ENCODE measurements at places on chromosomes 16 and 17. TPM values are rescaled to one million over a fixed set of nuclear protein-coding genes. Genes with fewer than 3 reads are reported as not detected.

Gene TPSG1
- polyA plus RNA-seq, result 1.4 TPM

GRCh38 chr17:81909966-81910839, 996 bp downstream of the PCYT2 start:
- no peak for DNase-seq

Gene SCIMP
- 1.2 TPM for polyA plus RNA-seq

DNA sequence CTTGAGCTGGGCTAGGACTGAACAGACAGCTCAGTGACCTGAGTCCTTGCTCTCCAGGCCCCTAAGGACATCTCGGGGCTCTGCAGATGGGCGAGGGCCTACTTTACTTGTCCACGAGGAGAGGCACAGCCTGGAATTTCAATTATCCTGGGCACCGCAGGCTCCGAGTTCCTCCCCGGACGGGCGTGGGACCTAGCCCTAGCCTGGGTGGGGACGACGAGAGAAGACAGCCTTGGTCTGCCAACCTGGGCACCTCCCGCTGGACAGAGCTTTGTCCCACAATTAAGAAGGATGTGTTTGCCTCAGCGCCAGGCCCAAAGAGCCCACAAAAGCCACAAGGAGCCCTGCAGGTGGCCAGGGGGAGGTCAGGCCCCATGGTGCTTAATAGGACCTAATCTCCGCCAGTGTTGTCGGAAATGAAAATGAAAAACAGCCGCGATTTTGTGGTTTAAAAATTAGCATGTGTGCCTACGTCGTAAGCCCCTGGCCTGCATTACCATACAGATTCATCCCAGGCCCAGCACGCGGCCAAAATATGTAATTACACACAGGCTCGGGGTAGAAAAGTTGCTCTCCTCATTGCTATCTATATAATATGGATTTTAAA, 51.4 kb upstream of the LHX1 start:
- no peak for DNase-seq

- DNase-seq, result no peak
Observed at GRCh38 chr17:27413315-27413714, 42.9 kb upstream of the KSR1 start.

Gene RNF222
- polyA plus RNA-seq, result not detected

- no peak for DNase-seq
Observed at GRCh38 chr17:67511012-67511411, 133.9 kb downstream of the PITPNC1 start.

DNA sequence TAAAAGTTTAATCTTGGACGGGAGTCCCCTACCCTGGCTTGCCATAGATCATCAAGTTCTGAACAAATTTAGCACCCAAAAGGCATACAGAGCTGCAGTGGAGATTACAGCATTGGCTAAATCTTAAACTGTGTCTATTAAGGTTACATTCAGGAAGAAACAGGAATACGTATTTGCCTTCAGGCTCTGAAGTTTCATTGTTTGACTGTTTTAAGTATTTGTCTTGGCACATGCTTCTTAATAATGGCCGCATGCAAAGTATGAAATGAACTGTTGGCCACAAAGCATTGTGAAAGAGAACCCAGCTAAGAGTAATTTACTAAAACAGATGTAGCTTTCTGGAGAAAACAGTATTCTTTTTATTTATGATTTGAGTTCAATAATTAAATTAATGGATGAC, 63.9 kb upstream of the CNEP1R1 start:
- DNase-seq, result no peak

DNA sequence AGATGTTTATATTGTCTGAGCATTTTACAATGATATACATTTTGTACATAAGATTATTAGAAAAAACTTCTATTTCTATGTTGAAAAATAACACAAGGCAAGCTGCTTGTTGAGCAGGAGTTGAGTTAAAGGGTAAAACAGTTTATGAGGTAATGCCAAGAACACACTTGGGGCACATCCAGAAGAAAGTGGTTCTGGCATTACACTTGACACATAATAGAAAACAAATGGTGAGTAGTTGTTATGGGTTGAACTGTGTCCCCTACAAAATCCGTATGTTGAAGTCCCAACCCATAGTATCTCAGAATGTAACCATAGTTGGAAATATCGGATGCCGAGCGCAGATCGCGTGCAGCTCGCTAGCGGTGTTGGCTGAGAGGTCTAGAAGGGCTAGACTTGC, 354.3 kb upstream of the GOT2 start:
- DNase-seq, result no peak

Gene ACSM5
- 0.19 TPM for polyA plus RNA-seq
